Stimulated activated CD4-positive, alpha-beta T cell treated with anti-CD3 and anti-CD28 coated beads, Interleukin-4, amount 100 ng/mL, for 48 hours (primary cell): ENCODE measurements at places on chromosomes 12 and 14.

DNA sequence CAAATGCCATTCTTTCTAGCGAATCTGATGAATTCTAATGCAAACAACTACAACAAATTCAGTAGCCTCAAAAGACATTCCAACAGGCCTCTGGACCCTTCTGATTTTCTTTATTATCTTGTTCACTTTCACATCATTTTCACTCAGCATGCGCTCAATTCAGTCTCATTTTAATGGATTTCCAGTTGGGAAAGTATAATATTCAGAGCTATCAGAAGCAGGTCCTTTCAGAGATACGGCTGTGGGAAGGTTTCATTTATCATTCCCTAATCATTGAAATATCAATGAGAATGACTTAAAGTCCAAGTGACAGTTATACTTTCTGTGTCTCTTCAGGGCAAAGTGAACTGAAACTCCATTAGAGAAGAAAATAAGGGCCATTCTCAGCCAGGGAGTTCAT, 1083.7 kb upstream of the FLRT2 start:
- DNase-seq, result no peak

- DNase-seq, result no peak
These were observed 11.9 kb upstream of the BCL7A start for GRCh38 chr12:122009741-122010140.

- DNase-seq, result no peak
These were observed 19.5 kb downstream of the TTC9 start for GRCh38 chr14:70660967-70661893.

GRCh38 chr12:65882486-65882885, 58.2 kb downstream of the HMGA2 start:
- DNase-seq, result no peak

DNA sequence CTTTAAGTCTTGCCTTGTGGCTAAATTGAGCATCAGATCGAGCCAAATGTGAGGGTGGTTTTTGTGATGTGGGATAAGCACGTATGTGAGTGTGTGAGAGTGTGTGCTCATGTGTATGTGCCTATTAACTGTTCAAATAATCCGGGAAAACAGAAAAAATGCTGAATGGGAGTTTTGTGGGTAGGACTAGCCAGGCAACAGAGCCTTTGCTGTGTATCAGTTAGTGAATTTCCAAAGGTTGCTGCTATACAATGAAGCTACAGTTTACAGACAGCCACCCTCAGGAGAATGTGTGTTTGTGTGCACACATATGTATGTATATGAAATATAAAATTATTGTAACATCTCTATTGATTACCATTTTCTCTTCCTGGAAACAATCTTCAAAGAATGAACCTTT, 154.0 kb downstream of the SOX5 start:
- no peak for DNase-seq

DNA sequence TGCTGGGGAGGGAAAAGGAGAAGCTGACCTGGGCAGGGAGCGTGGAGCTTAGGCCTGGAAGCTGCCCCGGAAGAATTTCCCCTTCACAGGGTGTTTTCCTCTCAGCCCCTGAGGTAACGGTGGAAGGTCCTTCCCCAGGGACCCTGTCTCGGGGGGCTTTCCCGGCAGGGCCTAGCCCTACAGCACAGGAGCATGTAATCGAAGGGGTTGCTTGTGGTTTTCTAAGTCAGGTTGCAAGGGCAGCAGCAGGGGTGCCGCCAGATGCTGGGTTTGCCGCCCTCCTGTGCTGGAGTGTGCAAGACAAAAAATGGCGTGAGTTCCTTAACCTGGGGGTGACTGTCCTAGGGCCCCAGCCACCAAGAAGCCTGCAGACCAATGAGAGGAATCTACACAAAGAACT, 1.6 kb upstream of the KRT74 start:
- no peak for DNase-seq

- no peak for DNase-seq
These were observed 22.7 kb upstream of the EIF5 start for GRCh38 chr14:103311171-103311997.

GRCh38 chr12:42468921-42469320, 120.6 kb downstream of the PRICKLE1 start:
- DNase-seq, result no peak

DNA sequence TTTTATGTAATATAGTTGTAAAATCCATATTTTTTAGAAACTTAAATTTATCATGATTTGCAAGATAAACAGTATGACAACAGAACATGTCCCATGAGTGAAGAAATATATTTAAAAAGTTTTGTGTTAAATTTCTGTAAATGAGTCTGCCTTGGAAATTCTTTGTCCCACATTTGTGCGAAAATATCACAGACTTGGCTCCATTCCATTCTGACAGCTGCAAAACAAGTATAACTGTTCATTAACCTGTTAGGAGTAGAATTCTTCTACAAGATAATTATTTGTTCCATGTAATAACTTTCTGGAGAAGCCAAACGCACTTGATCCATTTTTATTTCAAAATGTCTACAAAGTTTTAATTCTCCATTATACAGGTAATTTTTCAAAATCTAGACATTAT, 37.9 kb downstream of the MDM1 start:
- DNase-seq, result no peak

- DNase-seq, result no peak
These were observed 110.1 kb downstream of the EML5 start for GRCh38 chr14:88682495-88683114.

- no peak for DNase-seq
These were observed 377.1 kb upstream of the RGS6 start for GRCh38 chr14:71554959-71555612.

DNA sequence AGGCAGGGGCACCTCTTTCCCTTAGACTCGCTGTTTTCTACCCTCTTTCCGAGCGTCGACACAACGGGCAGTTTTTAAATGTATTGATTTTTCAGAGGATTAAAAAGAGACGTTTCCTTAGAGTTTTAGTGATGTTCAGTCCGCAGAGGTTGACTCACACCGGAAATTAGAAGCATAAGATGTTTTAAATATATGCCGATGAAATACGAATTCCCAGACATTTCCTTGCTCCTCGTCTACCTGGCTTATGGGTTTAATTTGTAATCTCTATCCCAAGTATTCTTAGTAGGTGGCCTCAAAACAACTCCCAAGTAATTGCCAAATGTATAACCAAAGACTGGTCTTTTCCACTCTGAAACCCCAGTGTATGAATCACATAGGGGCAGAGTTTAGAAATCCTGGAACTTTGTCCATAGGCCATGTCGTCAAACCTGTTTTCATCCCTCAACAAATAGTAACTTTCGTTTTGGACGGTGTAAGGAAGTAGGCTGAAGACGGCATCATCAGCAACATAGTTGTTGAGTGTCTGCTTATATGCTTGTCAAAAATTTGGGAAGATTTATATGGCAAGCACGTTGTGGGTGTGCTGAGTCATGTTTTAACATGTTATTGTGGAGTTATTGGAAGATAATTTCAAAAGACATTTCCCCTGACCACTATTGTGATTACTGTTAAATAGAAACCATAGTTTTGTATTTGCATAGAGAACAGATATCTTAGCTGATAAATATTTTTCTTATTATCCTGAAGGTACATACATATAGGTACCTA, 824 bp downstream of the TBK1 start:
- no peak for DNase-seq

DNA sequence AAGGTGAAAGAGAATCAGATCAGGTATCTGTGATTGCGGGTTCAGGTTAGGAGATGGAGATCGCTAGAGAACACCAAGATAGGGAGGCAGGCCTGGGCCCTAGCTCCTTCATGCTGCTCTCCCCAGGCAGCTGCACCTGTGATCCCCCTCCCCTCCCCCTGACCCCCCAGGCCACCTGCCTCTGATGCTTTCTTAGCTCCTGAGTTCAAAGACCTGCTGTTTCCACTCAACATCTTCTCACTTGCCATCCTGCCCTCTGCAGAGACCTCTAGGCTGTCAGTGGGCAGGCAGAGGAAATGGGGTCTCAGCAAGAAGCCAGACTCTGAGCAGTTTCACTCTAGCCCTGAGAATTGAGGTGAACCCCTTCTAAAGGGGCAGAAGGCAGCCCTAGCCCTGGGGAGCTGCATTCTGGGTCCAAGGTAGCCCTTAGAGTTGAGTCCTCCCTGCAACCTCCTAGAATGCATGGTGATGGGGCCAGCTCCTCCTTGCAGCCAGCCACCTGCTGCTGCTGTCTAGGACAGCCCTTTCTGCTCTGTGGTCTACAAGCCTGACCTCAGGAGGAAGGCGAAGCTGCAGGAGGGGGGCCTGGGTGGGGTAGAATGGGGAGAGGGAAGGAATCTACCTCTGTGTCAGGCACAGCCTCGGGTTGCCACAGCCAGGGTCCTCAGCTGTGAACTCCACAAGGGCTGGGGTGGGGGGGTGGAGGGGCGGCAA, 6.4 kb upstream of the SLC48A1 start:
- no peak for DNase-seq
